ENCODE measurements at places on chromosomes 11 and 22. TPM values are rescaled to one million over a fixed set of nuclear protein-coding genes. Genes with fewer than 3 reads are reported as not detected.

UCP3 gene
- total RNA-seq: 2.8 TPM

CRYAB gene
- total RNA-seq: 60.8 TPM

SLC5A4 gene
- 1.5 TPM for total RNA-seq

TTLL1 gene
- total RNA-seq: 8.0 TPM

GLB1L2 gene
- total RNA-seq: 13.6 TPM

DNA sequence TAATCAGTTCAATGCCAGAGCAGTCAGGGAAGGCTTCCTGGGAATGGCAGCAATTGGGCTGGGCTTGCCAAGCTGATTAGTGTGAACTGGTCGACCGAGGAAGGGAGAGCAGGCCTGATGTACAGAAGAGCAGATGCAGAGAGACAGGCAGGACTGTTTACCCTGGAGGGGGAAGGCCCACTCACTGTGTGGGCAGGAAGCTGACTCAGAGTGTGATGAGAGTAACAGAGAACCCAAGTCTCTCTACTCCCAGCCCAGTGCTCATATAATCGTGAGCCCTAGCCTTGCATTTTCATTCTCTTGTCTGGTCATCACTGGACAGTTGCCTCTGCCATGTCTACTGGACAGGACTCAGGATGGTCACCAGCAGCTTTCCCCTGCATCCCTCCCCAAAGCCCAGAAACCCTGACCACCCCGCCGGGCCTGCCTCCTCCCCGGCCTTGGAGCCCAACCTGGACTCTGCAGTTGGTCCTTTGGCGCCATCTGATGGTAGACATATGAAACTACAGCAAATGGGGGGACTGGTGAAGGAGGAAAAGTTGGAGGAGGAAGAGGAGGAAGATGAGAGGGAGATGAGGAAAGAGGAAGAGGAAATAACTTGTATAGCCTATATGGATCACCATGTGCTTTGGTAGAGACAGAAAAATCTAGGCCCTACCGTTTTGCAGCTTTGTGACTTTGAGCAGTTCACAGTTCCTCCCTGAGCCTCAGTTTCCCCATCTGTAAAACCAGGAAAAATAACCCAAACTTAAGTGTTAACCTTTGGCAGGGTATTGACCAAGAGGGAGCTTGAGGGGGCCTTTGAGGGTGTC lies 43.4 kb upstream of the PRDM11 start:
- peak; percentile 71 for DNase-seq
- H3K4me3 ChIP-seq: no peak overlapping the region
- no peaks in the 10 kb centered on the region for H3K27me3 ChIP-seq
- no peaks in the 10 kb centered on the region for H3K4me1 ChIP-seq

DNA sequence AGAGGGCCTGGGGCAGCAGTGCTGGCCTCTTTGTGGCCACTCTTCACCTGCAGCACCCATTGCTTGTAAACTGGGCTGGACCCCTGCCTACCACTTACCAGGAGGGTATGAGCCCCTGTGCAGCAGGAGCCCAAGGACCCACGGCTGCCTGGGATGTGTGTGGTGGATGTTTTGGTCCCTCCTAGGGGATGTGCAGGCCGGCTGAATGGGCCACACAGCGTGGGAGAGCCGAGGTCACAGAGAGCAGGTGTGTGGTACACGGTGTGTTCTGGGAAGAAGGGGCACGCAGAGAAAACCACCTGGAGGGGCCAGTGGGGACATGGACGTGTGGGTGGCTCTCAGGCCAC lies 19.3 kb upstream of the GNB1L start:
- H3K36me3 ChIP-seq: peaks cover 3% of the 10 kb centered on the region
- H3K27ac ChIP-seq: peak overlapping the region; percentile 73
- H3K4me3 ChIP-seq: no peak overlapping the region
- DNase-seq: no peak

DNA sequence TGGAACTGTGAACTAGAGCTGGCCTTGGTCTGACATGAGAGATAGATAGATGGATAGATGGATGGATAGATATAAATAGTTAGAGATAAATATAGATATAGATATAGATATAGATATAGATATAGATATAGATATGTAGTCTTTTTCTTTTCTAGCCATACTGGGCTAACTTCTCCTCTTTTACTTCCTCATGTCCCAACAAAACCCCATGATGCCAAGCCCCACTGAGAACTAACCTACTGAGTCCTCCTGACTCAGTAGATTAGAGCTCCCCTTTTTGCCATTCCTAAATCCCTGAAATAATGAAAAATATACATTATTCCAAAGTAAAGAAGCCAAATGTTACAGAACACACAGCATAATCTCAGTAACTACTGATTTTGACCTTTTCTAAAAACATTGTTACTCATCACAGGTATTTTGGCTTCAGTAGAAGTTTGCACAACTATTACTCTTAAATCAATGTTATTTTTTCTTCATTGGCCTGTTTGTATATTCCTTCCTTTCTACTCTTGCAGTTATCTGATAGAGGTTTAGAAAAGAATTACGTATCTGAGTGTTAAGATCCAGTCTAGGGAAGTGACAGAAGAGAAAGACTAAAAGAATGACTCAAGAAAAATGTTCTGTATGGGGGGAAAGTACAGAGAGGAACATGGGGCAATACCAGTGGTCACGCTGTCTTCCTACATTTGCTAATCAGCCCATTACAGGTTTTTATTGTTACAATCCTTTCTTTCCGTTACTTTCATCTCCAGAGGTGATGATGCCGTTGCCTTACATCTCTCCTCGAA lies 6.0 kb upstream of the OR10D3 start:
- H3K4me1 ChIP-seq: no peaks in the 10 kb centered on the region
- H3K27ac ChIP-seq: no peak overlapping the region
- H3K4me3 ChIP-seq: no peak overlapping the region
- DNase-seq: no peak
- H3K36me3 ChIP-seq: no peaks in the 10 kb centered on the region
- H3K27me3 ChIP-seq: no peaks in the 10 kb centered on the region

GRCh38 chr11:78647986-78648875 lies 73.6 kb upstream of the NARS2 start:
- no peak overlapping the region for H3K27ac ChIP-seq
- peaks cover 2% of the 10 kb centered on the region for H3K27me3 ChIP-seq
- no peak overlapping the region for H3K4me3 ChIP-seq
- H3K4me1 ChIP-seq: no peaks in the 10 kb centered on the region
- no peak for DNase-seq

DNA sequence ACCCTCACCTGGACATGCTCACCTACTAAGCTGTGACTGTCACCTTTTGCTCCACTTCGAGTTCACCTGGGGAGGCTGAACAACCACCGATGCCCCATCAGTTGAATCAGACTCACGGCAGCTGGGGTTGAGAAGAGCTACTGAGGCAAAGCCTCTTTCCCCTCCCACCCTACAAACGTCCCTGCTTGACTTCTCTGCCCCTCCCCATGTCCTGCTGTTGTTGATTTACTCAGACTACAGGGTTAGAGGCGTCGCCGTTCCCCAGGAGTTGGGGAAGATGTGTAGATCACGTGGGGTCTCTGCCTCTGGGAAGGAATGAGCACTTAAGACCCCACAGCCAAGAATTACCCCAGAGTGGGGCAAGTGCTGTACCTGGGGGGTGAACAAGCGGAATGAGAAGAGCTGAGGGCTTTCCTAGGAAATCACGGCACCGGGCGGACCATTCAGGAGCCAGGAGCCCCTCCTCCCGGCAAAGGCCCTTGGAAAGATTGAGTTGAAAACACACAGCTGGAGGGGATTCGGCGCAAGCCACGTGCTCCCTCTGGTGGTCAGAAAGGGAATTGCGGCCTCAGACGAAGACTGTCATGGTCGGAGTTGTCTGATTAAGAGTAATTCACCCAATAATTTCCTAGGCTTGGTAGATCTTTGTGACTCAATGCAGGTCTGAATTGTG lies 7.0 kb downstream of the FXYD2 start:
- peak overlapping the region; percentile 50 for H3K27ac ChIP-seq
- H3K4me3 ChIP-seq: no peak overlapping the region
- peak; percentile 91 for DNase-seq

GRCh38 chr22:40128989-40129388 lies 48.7 kb upstream of the TNRC6B start:
- peak; percentile 19 for DNase-seq
- H3K4me3 ChIP-seq: no peak overlapping the region
- H3K27ac ChIP-seq: peak overlapping the region; percentile 22
- peaks cover 3% of the 10 kb centered on the region for H3K4me1 ChIP-seq
- no peaks in the 10 kb centered on the region for H3K27me3 ChIP-seq
- no peaks in the 10 kb centered on the region for H3K36me3 ChIP-seq

- no peaks in the 10 kb centered on the region for H3K27me3 ChIP-seq
- H3K4me3 ChIP-seq: no peak overlapping the region
- H3K4me1 ChIP-seq: no peaks in the 10 kb centered on the region
- no peaks in the 10 kb centered on the region for H3K36me3 ChIP-seq
Observed at GRCh38 chr11:17763703-17764102, 29.1 kb downstream of the KCNC1 start.

DNA sequence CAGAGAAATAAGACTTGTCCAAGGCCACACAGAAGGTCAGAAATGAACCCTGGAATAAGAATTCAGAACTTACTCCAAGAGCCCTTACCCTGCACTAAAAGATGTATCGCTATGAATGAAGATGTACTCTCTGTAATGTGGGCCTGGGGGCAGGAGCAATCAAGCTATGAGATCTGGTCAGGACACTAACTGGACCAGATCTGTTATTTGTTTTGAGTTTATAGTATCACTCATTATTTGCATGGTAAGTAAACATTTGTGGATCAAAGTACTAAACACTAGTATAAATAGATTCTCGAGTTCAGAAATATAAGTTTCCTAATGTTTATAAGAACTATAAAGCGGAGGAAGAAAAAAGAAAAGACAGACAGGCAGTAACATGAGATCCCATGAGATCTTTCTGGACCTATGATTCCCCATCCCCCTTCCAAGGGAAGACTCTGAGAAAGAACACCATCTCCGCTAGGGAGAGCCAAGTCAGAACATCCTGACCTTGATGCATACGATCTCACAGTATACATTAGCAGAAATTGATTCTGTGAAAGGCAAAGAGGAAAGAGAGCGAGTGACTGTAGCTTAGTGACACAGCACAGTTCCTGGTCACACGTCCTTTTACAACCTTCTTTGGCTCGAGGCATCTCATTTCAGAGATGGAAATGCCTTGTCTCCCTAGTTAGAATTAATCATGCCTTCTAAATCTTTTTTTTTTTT lies 71.2 kb downstream of the USP35 start:
- no peaks in the 10 kb centered on the region for H3K27me3 ChIP-seq
- H3K27ac ChIP-seq: no peak overlapping the region
- DNase-seq: no peak
- peaks cover 18% of the 10 kb centered on the region for H3K4me1 ChIP-seq
- no peak overlapping the region for H3K4me3 ChIP-seq

- DNase-seq: no peak
- no peaks in the 10 kb centered on the region for H3K27me3 ChIP-seq
- H3K4me3 ChIP-seq: no peak overlapping the region
- no peaks in the 10 kb centered on the region for H3K4me1 ChIP-seq
Observed at GRCh38 chr11:4211991-4212390, 117.4 kb downstream of the RRM1 start.

GRCh38 chr11:123653483-123653826 lies 969 bp downstream of the SCN3B start:
- no peak for DNase-seq
- H3K4me3 ChIP-seq: no peak overlapping the region
- no peak overlapping the region for H3K27ac ChIP-seq
- H3K36me3 ChIP-seq: no peaks in the 10 kb centered on the region
- H3K4me1 ChIP-seq: no peaks in the 10 kb centered on the region

- H3K36me3 ChIP-seq: no peaks in the 10 kb centered on the region
- H3K4me1 ChIP-seq: no peaks in the 10 kb centered on the region
- no peaks in the 10 kb centered on the region for H3K27me3 ChIP-seq
- H3K27ac ChIP-seq: no peak overlapping the region
- DNase-seq: no peak
- H3K4me3 ChIP-seq: no peak overlapping the region
Observed at GRCh38 chr11:32366666-32367065, 68.7 kb downstream of the WT1 start.

DNA sequence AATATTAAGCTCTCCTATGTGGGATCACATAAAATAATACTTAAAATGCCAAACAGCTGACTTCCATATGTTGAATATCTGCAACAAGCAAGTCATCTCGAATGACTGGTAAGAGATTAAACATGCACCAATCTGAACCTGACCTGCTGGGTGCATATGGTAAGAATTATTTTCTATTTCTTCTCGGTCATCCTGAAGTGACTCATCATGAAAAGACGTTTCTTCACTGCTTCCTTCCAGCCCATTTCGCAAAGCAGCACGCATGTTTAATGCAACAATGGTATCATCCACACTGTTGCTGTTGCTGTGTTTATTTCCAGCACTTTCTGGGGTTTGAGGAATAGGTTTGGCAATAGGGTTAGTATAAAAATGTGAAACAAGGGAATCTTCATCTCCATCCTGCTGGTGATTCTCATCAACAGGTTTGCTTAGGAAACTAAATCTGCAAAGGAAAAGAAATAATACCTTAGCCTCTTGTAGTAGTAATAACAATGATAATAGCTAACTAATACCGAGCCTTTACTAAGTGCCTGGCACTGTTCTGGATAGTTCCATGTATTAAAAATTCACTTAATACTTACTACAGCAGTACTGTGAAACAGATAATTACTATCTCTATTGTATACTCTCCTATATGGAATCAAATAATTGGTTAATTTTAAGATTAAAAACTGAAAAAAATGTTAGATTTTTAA lies 52.0 kb upstream of the CHRNA10 start:
- H3K4me1 ChIP-seq: no peaks in the 10 kb centered on the region
- peaks cover 57% of the 10 kb centered on the region for H3K36me3 ChIP-seq
- no peak overlapping the region for H3K27ac ChIP-seq
- no peaks in the 10 kb centered on the region for H3K27me3 ChIP-seq

- no peaks in the 10 kb centered on the region for H3K36me3 ChIP-seq
- H3K4me3 ChIP-seq: no peak overlapping the region
- DNase-seq: no peak
- no peak overlapping the region for H3K27ac ChIP-seq
- H3K4me1 ChIP-seq: no peaks in the 10 kb centered on the region
Observed at GRCh38 chr11:46055371-46055770, 65.9 kb downstream of the PHF21A start.

DNA sequence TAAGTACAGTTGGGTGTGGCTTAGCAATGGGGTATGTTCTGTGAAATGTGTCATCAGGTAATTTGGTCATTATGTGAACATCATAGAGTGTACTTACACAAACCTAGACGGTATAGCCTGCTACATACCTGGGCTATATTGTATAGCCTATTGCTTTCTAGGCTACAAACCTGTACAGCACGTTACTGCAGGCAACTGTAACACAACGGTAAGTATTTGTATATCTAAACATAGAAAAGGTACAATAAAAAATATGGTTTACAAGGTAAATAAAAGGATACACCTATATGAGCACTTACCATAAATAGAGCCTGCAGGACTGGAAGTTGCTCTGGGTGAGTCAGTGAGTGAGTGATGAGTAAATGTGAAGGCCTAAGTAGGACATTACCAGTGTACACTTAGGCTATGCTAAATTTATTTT lies 73.1 kb upstream of the GDPD4 start:
- H3K36me3 ChIP-seq: peaks cover 3% of the 10 kb centered on the region
- no peaks in the 10 kb centered on the region for H3K27me3 ChIP-seq
- DNase-seq: no peak
- no peak overlapping the region for H3K4me3 ChIP-seq
- H3K4me1 ChIP-seq: no peaks in the 10 kb centered on the region

DNA sequence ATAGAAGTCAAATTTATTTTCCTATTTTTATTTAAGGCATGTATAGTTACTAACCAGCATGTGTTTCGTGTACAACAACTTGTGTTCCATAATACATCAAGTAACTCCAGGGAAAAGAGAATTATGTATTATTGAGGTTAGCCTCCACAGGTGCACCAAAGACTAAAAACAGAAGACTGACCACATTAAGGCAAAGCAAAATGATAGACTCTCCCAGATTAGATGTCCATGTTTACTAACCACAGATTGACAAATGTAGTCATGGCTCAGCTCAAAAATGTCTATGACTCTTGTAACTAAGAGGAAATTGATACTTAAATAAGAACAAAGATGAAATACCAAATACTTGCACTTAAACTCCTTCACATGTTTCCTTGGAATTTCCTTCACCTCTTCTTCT lies 238.5 kb downstream of the METTL15 start:
- H3K36me3 ChIP-seq: no peaks in the 10 kb centered on the region
- no peak overlapping the region for H3K27ac ChIP-seq
- H3K27me3 ChIP-seq: no peaks in the 10 kb centered on the region
- DNase-seq: no peak
